ENCODE measurements at places on chromosomes 3 and 15.

DNA sequence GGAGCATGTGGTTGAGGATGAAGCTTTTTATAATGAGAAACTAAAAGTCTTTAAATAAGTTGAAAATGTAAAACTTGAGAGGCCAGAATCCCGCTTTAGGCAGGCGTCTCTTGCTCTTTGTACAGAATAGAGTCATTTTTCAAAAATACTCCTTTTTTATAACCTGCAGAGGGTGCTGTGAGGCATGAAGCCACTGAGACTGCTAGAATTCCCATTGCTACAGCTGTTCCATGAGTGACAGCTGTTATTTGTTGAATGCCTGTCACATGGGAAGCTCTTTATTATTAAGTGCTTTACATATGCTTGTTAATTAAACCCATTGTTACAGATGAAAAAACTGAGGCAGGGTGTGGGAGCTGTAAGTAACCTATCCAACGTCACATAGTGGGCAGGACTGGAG is 18.5 kb downstream of the MINAR1 start:
- no peak for DNase-seq

GRCh38 chr15:59312205-59312604 is 60.5 kb downstream of the MYO1E start:
- DNase-seq = no peak

DNA sequence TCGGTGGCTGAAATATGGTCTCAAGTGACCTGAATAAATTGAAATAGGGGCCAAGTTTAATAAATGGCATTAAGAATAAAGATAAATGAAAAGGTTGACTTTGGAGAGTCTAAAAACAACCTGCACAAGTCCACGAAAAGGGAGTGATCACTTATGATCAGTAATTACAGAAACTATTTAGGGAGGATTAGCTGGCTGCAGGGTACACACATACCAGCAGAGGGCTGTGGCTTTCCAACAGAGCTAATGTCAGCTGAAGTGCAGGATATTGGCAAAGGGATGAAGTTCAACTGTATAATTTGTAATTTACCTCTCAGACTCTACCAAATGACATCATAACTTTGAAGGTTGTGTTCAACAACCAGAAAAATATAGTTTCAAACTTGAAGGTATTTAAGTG is 86.8 kb downstream of the SYNPR start:
- DNase-seq = no peak

GRCh38 chr3:85912980-85913379 is 954.2 kb downstream of the CADM2 start:
- DNase-seq = no peak

- no peak for DNase-seq
These were observed 37.1 kb downstream of the TMEM158 start for GRCh38 chr3:45188719-45189659.

GRCh38 chr15:53527996-53528395 is 231.5 kb downstream of the WDR72 start:
- DNase-seq = no peak

GRCh38 chr3:176005564-176005963 is 1146.4 kb downstream of the NAALADL2 start:
- no peak for DNase-seq

GRCh38 chr3:14274612-14274936 is 96.0 kb downstream of the LSM3 start:
- no peak for DNase-seq

GRCh38 chr15:56036546-56037067 is 43.2 kb upstream of the NEDD4 start:
- no peak for DNase-seq

DNA sequence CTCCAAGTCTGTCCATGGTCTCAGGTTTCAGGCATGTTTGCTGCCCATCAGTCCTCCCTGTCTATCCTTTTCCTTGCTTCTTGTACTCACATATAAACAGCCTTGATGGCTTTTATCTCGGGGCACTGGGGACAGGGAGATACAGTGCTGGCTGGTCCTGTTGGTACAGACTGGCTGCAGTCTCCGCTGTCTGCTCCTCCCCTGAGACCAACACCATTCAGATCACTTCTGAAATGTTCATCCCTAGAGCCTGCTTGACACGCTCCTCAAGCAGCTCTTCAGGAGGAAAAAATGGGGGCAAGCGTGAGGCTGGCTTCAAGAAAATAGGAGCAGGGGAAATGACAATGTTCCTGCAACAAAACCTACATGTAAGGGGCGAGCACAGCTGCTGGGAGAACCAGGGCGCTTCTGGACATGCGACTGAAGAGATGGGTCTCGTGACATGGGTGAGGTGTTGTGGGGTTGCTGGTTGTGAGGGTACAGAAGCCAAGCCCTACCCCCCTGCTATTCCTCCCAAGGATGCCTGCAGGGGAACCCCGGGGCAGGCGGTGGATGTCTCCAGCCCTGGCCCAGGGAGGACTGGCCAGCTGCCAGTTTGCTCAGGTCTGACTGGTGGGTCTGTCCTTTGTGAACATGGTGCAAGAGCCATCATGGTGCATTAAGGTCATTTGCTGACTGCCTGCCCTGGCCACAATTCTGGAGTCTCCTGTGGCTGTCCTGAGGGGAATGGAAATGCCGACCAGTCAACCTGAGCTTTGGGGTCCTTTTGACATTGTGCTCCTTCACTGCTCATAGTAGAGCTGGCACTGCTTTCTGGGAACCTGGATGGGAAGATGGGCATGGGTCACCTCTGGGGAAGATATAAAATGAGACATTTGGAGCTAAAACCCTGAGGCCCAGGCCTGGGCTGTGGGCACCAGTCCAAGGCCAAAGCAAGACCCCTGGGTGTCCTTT is 40.1 kb downstream of the KY start:
- no peak for DNase-seq

- no peak for DNase-seq
These were observed 10.0 kb downstream of the HEXA start for GRCh38 chr15:72365844-72366243.

GRCh38 chr15:58524247-58524646 is 92.5 kb downstream of the LIPC start:
- DNase-seq = no peak

DNA sequence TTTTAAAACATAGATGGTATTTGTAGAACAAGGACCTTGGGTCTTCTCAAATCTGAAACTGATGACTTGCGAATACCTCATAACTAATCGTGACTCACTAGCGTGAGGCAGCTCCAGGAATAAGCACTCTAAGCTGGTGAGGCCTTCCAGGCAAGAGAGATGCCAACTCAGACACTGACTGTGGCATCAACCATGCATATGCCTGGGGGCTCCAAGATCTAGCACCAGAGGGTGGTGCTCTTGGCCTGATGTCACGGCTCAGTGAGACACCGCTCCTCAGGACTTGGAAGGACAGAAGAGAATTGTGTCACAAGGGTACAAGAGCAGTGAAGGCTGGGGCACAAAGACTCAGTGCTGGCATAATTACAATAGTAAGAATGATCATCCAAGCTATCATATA is 125.0 kb upstream of the TRIM42 start:
- DNase-seq = no peak

- peak; percentile 48 for DNase-seq
These were observed 373.1 kb upstream of the WNT5A start for GRCh38 chr3:55860049-55860721.

DNA sequence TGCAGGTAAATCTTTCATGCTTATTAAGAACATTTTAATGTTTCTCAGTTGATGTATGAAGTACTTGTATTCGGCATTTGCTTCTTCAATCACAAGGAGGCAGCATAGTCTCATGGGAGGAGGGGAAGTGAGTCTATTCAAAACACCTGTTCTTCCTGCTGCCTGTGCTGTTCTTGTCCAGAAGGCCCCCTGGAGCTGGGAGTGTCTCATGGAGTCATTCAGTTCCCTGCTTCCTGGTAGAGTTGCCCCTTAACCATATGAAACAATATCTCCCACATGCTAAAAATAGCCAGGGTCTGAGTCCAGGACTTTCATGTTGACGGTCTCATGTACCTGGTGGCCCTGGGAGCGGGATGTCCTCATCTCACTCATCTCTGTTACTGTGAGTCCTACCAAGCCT is 15.5 kb upstream of the PPP1R2 start:
- peak; percentile 55 for DNase-seq

DNA sequence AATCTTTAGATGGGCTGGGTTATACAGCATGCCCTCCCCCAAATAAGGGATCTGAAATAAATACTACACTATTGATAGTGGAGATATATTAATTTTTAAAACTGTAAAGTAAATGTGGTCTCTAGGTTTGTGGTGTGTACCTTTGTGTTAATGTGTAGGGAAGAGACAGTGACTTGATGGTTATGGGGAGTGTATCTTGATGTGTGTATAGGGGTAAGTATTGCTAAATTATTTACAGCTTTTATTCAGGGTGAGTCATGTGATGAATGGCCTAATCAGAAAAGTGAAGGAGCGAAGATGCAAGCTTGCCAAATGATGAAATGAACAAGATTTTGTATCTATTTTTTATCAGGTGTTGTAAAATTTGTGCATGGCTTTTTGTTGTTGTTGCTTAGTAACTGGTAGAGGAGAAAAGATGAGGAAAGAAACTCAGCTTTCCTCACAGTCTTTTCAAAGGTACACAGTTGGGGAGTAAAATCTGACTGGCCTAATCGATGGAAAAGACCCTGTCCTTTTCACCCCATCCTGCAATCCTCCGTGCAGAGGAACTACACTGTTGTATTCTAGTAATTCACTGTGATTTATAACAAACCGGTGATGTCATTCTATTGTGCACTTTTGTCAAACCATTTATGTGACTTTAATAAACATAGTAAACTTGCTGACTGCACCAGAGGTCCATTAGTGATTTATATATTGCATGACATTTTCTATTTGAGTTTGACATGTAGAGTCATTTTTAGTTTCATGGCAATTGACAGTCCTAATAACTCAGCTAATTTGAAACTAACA is 17.7 kb downstream of the FEM1B start:
- DNase-seq = no peak

GRCh38 chr3:14549256-14549919 is 9.2 kb upstream of the GRIP2 start:
- DNase-seq = no peak

- no peak for DNase-seq
These were observed 1165.2 kb downstream of the TBL1XR1 start for GRCh38 chr3:176032043-176032442.

GRCh38 chr3:160163229-160163878 is 61.9 kb upstream of the C3orf80 start:
- no peak for DNase-seq

- DNase-seq = no peak
These were observed 145.4 kb downstream of the NUP210 start for GRCh38 chr3:13274551-13275332.

DNA sequence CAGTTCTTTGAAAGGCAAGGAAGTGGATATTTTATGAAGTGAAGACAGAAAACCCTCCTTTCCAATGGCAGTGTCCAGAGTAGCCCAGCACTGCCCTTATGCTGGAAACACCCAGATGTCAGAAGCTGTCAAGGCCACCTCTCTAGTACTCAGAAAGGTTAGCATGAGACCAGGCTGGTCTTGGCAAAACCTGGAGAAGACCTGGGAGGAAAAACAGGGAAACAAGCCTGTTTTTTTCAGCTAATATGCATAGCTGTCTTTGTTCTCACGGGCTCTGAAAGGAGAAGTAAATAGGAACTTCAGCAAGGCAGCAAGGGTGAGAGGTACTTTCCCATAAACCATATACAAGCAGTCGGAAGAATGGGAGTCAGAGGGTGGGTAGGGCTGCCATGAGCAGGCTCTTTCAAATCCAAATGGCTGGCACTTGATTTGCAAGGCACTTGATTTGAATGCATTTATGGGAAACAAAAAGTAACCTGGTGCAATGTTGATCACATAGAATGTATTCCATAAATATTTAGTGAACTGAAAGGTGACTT is 55.8 kb downstream of the HEG1 start:
- no peak for DNase-seq

- no peak for DNase-seq
These were observed 63.4 kb downstream of the ARHGEF26 start for GRCh38 chr3:154184582-154184981.

DNA sequence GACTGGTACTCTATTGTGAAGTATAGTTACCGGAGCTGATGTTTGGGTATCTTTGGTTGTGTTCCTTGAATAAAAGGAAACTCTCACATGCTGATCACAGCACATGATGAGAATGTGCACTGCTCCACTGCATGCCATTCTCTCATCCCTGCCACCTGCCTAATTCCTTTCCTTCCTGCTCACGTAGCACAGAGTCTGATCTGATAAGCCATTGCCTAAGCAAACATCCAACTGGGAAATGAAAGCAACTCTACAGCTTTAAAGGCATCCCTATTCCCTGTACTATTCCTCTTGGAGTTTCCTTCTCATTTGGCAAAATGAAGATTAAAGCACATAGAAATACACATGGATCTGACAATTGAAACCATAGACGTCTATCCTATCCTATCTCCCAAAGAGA is 359.8 kb downstream of the C3orf38 start:
- DNase-seq = no peak

GRCh38 chr3:10116138-10116460 is 624 bp downstream of the BRK1 start:
- DNase-seq = no peak

DNA sequence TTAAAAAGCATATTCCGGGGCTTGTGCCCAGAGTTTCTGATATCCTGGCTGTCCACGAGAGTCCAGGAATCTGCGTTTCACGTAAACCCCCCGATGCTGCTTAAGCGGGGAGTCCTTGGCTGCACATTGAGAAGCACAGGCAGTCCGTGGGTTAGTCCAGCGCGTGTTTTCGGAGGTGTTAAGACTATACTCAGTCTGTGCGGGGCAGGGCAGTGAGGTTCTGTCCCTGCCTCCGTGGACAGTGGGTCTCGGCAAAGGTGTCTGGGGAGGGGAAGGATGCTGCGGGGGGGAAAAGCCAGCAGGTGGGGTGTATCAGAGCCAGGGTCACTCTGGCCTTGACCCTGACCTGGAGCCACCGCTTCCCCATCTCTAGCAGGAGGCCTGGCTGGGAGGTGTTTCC is 106.2 kb downstream of the TMEM266 start:
- no peak for DNase-seq
